Kidney epithelial cell (primary cell): ENCODE measurements at places on chromosomes 2 and 18. TPM values are rescaled to one million over a fixed set of nuclear protein-coding genes. Genes with fewer than 3 reads are reported as not detected.

The MAPK4 gene
- total RNA-seq = 3.1 and 6.0 TPM in 2 replicates

The SLC14A1 gene
- total RNA-seq = 0.08 TPM in 1 of 2 replicates, not detected in the other

The UGT1A8 gene
- total RNA-seq = not detected in 2 replicates

GRCh38 chr2:24861500-24861899, 58.5 kb downstream of the ADCY3 start:
- DNase-seq = no peak
